ENCODE measurements at places on chromosomes 5 and 9.
A peak's percentile ranks its signal among the peaks of the same experiment; 100 is the strongest.

GRCh38 chr5:14348142-14348541, 205.0 kb downstream of the TRIO start:
- no peak for DNase-seq

GRCh38 chr9:135282808-135283207, 195.3 kb downstream of the OLFM1 start:
- DNase-seq: no peak

GRCh38 chr9:2991292-2991691, 147.4 kb upstream of the PUM3 start:
- DNase-seq: no peak

GRCh38 chr5:36070687-36071571, 4.2 kb upstream of the UGT3A2 start:
- no peak for DNase-seq

GRCh38 chr5:106584268-106584667, 1086.5 kb downstream of the EFNA5 start:
- DNase-seq: no peak

DNA sequence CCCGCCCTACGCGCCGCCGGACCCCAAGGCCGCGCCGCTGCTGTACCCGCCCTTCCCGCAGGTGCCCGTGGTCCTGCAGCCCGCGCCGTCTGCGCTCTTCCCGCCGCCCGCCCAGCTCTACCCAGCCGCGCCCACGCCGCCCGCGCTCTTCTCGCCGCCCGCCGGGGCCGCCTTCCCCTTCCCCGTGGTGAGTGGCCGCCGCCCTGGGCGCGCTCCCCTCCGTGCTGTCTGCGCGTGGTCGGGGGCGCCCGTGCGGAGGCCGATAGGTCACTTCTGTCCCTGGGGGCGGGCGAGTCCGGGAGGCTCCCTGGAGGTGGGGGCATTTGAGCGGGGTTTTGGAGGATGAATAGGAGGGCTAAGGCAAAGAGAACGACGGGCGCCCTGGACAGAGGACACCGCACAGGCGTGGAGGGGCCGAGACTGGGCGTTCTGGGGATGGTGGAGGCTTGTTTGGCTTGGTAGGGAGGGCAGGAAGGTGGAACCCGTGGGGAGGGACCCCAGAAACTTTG, 9.6 kb downstream of the PRRT1B start:
- DNase-seq: no peak

GRCh38 chr9:34185778-34186551, 7.1 kb downstream of the UBAP1 start:
- peak; percentile 98 for DNase-seq

GRCh38 chr5:79699763-79700400, 10.2 kb downstream of the CMYA5 start:
- peak; percentile 25 for DNase-seq

- DNase-seq: no peak
Observed at GRCh38 chr5:112656451-112656850, 81.2 kb upstream of the APC start.

DNA sequence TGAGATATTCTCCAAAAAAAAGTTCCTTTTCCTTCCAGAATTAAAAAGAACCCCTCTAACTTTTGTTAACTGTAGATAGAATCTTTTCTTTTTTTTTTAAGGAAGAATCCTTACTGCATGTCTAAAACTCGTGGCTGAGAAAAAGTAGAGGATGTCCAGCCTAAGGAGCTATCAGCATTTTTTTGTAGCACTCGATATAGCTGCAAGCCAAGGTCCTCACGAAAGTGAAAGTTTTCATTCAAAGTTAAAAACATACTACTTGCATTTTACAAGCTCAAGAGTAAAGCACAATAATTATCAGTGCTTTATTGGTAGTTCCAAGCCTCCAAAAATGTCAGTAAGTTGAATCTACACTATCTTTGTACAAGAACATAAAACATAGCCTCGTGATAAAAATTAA, 28.7 kb upstream of the ZSWIM6 start:
- no peak for DNase-seq

DNA sequence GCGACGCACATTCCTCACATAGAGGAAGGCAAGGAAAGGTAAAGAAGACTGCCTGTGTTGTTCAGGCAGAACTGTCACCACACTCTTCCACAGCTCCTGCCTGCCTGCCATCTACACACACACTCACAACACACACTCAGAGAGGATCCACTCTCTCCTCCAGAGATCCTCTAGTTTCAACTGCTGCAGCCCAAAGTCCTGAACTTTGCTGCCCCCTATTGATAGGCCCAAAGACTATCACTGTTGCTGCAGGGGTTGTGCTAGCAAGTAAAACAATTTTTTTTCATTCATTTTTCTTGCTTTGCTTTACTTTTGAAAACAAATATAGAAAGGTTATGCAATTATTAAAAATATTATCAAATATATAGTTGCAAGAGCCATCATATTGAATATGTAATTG, 5.9 kb upstream of the CFAP90 start:
- DNase-seq: peak; percentile 64

GRCh38 chr5:58191443-58191842, 268.4 kb downstream of the PLK2 start:
- no peak for DNase-seq

GRCh38 chr9:26863074-26863473, 29.5 kb downstream of the CAAP1 start:
- peak; percentile 4 for DNase-seq

GRCh38 chr9:136407911-136408310, 2.5 kb downstream of the ENTR1 start:
- DNase-seq: no peak

DNA sequence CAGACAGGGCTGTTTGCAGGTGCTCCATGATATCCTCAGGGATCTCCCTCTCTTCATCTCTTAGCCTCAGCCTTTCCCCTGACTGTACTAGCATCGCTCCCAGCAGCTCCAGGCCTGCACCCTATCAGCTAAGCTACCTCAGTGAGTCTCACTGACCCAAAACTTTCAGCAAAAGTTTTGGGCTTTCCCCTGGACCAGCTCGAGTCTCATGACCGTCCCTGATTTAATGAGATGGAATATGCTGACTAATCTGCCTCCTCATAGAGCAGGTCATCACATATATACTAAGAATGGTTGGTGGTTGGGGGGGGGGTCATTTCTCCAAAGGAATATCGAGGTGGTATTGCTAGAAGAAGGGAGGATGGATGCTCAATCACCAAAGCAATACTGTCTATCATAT, 151.5 kb downstream of the NR3C1 start:
- no peak for DNase-seq

- no peak for DNase-seq
Observed at GRCh38 chr9:104958751-104959150, 30.8 kb upstream of the ABCA1 start.

DNA sequence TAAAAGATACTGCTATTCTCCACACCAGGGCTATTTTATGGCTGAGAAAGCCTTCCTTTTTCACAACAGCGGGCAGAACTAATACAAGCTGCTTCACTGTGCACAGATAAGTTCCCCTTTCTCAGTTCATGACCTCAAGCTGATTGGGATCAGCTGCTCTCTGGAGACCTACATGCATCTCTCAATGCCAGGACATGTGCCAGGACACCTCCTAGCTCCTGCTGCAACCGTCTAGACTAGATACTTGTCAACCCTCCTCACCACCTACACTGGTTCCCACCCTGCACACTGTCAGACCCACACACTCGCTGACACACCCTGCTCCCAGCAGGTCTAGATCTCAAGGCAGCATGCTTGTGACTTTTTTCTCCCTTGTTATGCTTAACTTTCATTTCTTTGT, 39.8 kb downstream of the STARD4 start:
- no peak for DNase-seq

DNA sequence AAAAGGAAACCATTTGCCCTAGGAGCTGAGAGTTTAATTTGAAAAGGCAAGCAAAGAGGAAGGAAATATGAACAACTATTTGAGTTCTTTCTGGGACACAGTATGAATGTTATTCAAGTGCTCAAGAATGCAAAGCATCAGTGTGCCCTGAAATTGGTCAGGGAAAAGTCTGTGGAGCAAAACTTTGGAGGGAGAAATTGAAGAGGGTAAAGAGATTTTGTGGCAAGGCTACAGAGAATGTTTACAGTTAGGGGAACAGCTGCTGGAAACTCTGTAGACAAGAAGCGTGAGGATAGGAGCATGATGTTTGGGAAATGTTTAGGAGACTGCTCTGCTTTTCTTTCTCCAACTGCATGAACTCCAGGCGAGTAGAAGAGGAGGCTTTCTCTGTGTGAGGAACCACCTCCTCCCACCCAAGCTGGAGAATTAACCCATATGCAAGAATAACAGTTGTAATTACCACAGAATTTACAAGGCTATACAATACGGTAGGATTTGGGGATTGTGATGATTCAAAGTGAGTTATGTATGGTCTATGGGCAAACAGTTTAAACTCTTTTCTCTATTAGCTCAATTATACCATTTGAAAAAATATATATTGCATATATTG, 75.4 kb upstream of the IL7R start:
- DNase-seq: no peak

DNA sequence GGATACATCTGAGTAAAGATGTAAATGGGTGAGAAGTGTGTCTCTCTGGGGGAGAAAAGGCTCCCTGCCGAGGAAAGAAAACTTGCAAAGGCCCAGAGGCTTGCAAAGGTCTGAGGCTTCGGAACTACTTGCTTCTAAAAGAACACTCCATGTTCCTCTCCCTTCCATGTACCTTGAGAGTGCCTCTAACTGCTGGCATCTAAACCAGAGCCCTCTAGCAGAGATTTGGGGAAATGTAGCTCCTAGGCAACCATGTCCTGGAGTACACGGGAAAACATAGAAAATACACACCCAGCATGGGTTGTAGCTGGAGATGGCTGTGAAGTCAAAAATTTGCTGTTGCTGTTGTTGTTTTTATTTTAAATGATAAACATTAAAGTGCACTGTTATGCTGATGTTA, 151.6 kb downstream of the SYK start:
- DNase-seq: no peak

Measured in kidney tubule cell (primary cell).